ENCODE measurements at places on chromosomes 1 and 21.

DNA sequence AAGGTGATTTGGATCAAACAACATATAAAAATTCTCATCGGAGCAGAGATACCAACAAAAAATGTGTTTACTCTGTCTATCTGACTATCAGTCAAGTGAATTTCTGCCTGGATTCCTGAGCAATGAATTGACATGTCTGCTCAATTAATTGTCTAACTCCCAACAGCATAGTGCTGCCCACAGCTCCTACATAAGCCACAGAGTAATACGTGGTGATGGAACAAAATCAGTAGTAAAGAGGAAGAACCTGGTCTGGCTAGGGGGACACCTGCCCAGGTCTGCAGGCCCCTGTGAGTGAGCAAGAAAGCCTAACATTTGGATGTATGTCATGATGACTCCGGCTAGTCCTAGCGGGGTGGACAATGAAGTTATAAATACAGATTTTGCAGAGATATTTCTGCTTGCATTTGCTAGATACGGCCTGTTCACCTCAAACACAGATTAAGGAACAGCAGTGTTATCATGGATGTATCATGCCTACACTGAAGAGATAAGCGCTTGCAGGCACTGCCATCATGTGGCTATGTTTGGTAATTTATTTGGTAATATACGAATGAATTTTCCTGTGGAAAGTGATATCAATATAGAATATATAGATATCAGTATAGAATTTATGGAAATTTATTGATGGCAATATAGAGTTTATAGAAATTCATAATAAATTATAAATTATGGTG is 69.6 kb upstream of the LRRC8B start:
- peak; percentile 33 for DNase-seq

GRCh38 chr21:38165466-38166172 is 91.2 kb upstream of the KCNJ15 start:
- no peak for DNase-seq

- DNase-seq, result no peak
These were observed 22.9 kb upstream of the ARHGEF10L start for GRCh38 chr1:17516303-17517214.

DNA sequence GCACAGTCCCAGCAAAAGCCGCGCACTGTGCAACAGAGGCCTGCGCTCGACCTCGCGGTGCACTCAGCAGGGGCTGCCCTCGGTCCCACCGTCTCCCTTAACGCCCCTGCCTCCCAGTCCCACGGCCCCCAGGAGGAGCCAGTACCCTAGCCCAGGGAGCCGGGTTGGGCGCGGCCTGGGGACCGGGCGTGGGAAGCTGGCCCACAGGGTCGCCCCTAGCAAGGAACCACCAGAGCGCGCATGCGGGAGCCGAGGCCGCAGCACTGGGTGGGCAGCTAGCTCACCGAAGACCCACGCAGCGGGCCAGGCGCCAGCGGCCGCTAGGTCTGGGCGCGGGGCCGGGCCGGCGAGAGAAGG is 21.6 kb upstream of the ZNF678 start:
- no peak for DNase-seq

GRCh38 chr1:46517010-46517600 is 27.5 kb downstream of the DMBX1 start:
- no peak for DNase-seq

- peak; percentile 40 for DNase-seq
These were observed 6.2 kb downstream of the S100A7A start for GRCh38 chr1:153422450-153423068.

DNA sequence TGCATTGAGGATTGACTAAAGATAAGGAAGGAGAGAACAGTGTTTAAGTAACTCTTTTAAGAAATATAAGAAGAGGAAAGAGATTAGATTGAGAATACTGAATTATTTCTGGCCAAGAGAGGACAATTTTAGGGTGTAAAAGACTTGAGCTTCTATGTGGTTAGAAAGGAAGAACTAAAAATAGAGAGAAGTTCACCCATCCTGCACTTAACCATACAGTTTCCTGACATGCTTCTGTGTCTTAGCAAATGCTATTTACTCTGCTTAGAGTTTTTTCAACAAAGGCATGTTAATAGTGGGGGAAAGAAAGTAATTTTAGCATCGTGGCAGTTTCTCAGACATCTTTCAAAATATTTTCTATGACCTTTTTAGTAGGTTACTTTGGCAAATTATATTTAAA is 122.8 kb upstream of the GPR52 start:
- DNase-seq, result no peak

GRCh38 chr1:9912264-9912936 is 2.3 kb upstream of the CTNNBIP1 start:
- DNase-seq, result no peak

GRCh38 chr1:223319905-223320580 is 43.9 kb downstream of the SUSD4 start:
- no peak for DNase-seq

- no peak for DNase-seq
These were observed 25.4 kb downstream of the SYT6 start for GRCh38 chr1:114128293-114128692.

DNA sequence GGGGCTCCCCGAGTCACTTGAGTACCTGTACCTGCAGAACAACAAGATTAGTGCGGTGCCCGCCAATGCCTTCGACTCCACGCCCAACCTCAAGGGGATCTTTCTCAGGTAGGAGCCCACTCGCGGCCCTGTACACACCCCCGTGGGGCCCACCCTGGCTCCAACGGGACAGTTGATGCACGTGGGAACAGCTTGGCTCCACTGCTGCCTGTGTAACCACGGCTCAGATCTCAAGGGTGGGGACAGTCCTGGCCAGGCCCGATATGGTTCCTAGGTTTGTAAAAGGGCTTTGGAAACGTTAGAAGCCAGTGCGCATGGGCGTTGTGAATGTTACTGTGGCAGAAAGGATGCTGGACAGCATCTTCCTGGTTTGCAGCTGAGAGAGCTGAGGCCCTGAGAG is 18.8 kb downstream of the PODN start:
- DNase-seq, result no peak

- DNase-seq, result no peak
These were observed 77.0 kb downstream of the CAMK2N1 start for GRCh38 chr1:20409012-20409411.
